H54 (cell line): ENCODE measurements at places on chromosomes 7 and 10.

DNA sequence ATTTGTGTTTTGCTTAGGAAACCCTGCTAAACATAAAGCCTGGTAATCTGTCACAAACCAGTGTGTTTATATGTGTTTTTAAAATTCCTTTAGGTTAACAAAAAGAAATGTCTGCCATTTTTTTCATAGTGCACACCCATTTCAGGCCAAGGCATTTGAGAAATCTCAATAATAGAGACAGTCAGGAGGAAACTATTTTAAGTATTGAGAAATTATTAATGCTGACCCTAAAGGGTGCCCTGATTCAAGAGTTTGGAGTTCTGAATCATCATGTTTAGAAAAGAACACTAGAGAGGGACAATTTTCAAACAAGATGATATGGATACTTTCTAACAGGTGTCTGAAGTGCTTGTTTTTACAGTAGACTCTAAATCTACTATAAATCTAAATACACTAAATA lies 28.7 kb downstream of the MALRD1 start:
- DNase-seq: no peak

- DNase-seq: no peak
These were observed 40.7 kb downstream of the ZCCHC24 start for GRCh38 chr10:79404690-79405131.

GRCh38 chr7:37009125-37009675 lies 284.9 kb upstream of the AOAH start:
- DNase-seq: no peak

DNA sequence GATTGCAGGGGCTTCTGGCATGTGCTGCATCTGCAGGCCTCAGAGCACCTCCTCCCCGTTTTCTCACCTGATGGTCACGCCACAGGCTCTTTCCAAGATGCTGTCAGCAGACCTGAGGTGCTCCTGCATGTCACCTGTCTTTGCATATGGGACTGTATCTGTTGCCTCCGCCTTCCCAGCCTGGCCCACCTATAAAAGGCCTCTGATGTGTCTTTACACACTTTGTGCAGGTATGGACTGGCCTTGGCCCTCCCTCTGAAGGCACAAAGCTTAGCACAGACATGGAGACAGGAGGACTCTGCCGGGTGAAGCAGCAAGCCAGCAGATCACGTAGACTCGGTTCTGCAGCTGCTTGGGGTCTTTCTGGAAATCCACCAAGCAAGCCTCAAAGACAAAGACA lies 220.9 kb upstream of the PPP2R2D start:
- no peak for DNase-seq

DNA sequence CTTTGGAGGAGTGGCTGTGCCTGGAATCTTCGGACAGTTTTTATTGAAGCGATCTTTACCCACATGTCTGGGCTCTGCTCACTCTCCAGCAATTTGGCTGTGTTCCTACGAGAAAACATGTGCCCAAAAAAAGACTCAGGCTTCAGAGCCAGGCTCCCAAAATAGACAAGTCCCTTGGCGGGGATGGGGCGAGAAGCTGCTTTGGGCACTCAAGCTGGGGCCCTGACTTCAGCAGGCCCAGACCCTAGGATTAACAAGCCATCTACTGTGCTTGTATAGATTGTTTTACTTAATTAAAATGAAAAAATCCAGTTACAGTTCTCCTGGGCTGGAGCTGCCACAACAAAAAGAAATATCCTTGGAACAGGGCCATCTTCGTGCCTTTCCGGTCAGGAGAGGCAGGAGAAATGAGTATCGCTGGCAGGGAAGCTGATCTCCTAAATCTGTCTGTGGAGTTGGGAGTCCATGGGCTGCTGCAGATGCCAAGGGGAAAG lies 51.4 kb upstream of the PDCD4 start:
- no peak for DNase-seq

GRCh38 chr7:26051021-26051420 lies 101.0 kb upstream of the NFE2L3 start:
- no peak for DNase-seq

DNA sequence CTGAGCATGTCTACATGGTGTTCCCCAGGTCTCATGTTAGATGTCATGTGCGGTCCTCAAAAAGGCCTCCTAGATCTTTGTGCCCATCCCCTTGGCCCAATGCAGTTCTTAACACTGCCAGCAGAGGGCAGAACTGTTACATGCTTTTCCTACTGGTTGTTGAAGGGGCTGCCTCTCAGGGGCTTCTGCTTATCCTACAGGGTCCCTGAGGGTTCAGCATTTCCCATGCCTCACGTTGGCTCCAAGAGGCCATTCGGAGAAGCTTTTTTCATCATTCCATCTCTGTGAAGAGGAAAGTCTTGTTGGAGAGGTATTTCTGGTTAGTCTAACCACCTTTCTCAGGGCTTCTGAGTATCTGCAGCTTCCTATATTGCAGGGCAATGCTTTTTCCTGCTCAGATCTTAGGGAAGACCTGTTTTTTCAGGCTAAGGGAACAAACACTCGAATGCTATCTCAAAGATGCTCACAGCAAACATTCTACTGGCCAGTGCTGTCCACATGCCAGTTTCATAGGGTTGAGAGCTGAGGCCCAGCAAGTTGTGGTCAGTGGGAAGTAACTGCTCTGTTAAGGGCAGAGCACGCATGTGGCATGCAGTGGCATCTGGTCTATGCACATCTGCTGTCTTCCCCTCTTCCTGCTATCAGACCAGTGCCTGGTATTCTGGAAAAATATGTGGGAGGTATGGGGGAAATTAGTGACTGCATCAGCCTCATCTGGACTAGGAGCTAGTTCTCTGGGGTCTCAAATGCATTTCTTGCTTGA lies 31.5 kb downstream of the MBL2 start:
- DNase-seq: peak; percentile 32

GRCh38 chr10:132849546-132850031 lies 63.6 kb upstream of the NKX6-2 start:
- no peak for DNase-seq

GRCh38 chr10:43671659-43672531 lies 23.2 kb upstream of the ZNF32 start:
- DNase-seq: peak; percentile 87

DNA sequence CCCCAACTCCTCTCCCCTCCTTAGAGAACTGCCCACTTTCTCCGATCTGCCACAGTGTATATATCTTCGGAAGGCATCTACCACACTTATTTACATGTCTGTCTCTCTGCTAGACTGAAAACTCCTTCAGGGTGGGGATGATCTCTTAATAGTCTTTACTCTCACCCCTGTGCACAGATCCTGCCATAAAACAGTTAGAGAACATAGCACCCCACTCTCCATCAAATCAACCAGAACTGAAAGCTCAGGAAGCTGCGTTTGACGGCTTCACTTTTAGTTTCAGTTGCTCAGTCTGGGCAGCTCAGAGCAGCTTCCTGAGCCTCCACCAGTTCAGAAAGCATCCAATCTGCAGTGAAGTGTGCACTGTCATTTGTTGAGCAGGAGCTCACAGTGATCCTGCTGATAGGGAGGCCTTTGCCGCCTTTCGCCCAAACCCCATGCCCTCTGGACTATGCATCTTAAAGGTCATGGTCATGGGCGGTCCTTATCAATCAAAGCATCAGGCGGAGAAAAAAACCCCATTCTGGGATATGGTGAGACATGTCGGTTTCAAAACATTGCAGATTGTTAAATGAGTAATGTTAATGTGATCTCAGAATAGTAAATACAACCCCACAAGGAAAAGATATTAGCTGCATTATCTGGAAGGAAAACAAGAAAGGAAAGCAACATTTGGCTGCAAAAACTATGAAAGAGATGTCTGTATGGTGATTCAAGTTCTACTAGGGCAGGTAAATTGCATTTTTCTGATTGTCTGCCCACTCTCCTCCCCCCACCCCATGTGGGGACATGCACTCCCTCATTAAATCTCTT lies 167.1 kb upstream of the ADO start:
- no peak for DNase-seq

DNA sequence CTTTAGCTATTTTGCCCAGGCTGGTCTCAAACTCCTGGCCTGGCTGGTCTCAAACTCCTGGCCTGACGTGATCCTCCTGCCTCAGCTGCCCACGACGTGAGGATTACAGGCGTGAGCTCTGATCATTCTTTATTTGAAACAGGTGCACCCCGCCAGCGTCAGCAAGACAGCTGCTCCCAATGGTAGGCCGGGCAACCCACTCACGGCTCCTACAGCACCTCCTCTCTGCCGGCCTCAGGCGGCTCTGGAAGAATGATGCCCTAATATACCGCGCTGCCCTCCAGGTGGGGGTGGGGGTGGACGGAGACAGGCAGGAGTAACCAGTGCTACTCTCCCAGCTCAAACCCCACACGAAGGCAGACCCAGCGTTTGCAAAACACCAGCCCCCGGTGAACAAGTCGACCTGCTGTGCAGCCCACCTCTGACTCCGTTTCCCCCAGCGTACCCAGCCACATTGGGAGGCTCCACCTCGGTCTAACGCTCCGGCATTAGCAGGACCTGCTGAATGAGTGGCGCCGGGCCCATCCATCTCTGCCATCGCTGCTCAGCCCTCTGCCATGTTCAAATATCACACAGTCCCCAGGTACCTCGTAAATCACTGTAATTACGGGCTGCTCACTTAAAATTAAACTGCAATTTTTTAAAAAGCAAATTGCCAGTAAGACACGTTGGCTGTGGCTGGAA lies 148.6 kb downstream of the ELFN1 start:
- no peak for DNase-seq

DNA sequence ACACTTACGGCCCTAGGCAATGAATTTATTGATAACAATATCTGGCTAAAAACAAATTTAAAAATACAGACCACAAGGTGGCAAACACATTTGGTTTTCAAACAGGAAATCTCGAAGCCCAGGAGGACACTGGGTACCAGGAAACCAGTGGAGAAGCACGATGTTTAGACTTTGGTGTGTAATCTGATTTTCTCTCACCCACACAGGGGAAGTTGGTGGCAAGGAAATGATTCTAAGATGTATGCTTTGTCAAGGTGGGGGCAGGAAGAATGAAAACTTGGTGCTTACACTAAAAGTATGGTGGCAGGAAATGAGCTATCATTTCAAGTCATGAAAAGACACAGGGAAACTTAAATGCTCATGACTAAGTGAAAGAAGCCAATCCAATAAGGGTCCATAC lies 113.2 kb upstream of the ANKRD1 start:
- no peak for DNase-seq

- DNase-seq: no peak
These were observed 361.0 kb upstream of the CDC14C start for GRCh38 chr7:48563334-48563733.

- no peak for DNase-seq
These were observed 11.0 kb upstream of the HPS1 start for GRCh38 chr10:98457721-98458120.

DNA sequence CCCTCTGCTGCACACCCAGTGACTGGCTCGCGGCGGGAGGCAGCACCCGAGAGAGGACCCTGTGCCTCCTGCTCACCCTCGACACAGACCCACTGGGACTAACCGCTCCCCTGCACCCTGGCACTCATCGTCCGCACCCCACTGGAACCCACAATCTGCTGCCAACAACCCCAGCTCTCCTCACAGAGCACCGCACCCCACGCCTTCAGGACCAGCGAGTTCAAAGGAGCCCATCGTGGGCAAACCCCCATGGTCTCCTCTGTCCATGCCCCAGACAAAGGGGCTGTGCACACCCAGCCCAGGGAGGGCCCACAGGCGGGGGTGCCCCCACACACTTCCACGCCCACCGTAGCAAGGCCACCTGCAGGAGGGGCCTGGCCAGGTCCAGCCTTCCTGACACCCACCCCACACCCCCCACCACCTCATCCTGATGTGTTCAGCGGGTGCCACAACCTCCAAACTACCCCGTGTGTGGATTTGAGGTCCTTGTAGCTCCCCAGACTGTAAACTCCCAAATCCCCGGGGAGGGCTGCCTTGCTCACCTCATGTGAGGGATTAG lies 14.0 kb downstream of the RASGEF1A start:
- no peak for DNase-seq

DNA sequence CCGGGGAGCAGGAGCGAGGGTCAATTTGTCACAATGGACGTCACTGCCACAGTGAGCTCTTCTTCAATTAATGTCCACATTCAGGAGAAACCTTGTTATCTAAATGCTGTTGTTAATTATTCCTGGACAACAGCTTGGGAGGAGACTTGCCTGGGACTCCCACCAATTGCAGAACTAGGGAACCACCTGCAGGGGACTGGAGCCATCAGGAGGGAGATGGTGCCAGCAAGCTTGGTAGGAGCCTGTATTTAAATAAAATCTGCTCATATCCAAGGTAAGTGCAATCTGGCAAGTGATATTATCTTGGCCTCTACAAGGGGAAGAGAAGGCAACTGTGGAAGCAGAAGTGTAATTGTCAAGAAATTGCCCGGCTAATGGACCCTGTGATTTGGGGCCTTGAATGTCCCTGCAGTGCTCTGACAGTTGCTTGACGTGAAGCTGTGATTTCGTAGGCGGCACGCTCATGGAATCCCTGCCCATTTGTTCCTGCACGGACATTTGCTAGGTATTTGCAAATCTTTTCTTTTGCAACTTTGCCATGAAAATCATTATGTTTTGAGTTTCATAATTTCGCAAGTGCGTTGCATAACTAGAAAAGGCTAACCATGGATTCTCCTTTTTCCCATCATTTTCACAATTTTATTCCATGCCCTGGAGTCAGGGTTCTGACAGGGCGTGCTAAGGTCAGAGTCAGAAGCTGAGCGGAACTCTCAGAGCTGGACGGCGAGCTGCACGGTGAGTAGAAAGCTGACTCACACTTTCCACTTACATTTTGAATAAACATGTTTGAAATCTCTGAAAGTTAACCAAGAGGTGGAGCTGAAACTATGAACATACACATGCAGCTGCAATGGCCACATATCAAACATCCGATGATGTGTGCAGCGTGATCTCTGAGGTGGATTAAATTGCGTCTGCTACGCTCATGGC lies 84.9 kb upstream of the TCERG1L start:
- DNase-seq: no peak

GRCh38 chr10:44660271-44660670 lies 250.9 kb upstream of the TMEM72 start:
- no peak for DNase-seq

- DNase-seq: no peak
These were observed 4.7 kb upstream of the SLC18A3 start for GRCh38 chr10:49605216-49605938.

DNA sequence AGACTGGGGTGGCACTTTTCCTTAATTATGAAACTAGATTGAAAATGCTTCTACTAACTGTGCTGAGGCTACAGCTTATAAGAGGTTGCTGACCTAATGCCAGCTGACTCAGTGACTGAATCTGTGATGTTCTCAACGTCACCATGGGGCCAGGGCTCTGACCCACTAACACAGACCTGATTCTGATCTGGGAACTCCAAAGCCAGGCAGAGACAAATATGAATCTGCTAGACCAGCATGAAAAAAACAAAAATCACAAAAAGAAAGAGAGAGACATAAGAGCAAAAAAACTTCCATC lies 16.1 kb downstream of the USP6NL start:
- no peak for DNase-seq

- DNase-seq: no peak
These were observed 37.3 kb upstream of the PRKAR2B start for GRCh38 chr7:107007007-107007891.

- no peak for DNase-seq
These were observed 42.6 kb downstream of the ZNF273 start for GRCh38 chr7:64945503-64946175.

- no peak for DNase-seq
These were observed 882 bp downstream of the PDCD11 start for GRCh38 chr10:103397191-103397825.

GRCh38 chr7:138407792-138408191 lies 52.3 kb upstream of the TRIM24 start:
- DNase-seq: no peak
